Kidney epithelial cell (primary cell): ENCODE measurements at places on chromosomes 5 and 9.
A peak's percentile ranks its signal among the peaks of the same experiment; 100 is the strongest.

- no peak for DNase-seq
These were observed 106.8 kb downstream of the PDE6A start for GRCh38 chr5:149837680-149838269.

GRCh38 chr5:150357326-150358260 lies at the start of gene TCOF1:
Gene TCOF1 (plus strand): TSS chr5:150357697. CDS start chr5:150357747, 50 bp downstream.
- peak; percentile 75 for DNase-seq

DNA sequence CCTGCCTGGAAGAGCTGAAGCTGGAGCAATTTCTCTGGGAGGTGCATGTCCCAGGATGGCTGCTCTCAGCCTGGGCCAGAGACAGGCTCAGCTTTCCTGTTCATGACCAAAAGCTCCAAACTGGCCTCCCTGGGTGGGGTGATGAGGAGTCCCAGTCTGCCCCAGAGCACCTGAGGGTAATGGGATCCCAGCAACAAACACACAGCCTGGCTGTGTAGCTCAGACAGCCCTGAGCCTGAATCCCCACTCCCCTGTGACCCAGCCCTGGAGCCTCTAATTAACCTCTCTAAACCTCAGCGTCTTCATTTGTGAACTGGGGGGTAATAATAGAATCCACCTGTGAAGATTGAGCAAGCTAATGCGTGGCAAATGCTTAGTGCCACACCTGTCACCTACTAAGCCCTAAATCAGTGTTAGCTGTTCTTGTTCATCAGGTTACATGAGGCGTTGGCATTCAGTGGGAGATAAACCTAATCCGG lies 67.5 kb downstream of the HSPA4 start:
- DNase-seq = no peak

DNA sequence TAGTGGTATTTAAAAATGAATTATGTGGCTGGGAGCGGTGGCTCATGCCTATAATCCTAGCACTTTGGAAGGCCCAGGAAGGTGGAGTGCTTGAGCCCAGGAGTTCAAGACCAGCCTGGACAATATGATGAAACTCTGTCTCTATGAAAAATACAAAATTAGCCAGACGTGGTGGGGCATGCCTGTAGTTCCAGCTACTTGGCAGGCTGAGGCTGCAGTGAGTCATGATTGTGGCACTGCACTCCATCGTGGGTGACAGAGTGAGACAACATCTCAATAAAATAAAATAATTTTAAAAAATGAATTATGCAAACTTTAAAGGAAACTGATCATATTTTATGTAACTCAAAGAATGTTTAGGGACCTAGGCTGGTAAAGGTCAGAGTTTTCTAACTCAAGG lies 310.8 kb upstream of the DMRT1 start:
- DNase-seq = peak; percentile 31

DNA sequence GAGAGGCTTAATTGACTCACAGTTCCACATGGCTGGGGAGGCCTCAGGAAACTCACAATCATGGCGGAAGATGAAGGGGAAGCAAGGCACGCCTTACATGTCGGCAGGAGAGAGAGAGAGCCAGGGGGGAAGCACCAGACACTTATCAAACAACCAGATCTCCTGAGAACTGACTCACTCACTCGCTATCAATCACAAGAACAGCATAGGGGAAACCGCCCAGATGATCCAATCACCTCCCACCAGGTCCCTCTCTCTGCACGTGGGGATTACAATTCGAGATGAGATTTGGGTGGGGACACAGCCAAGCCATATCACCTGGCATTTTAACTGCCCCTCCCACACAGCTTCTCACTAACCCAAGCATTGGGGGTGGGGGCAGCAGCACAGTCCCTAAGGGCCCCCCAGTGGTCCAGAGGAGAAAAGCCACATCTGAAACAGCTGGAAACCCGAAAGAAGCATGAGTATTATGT lies 76.1 kb upstream of the ASS1 start:
- peak; percentile 26 for DNase-seq

GRCh38 chr5:141646026-141646425 lies 5.2 kb downstream of the FCHSD1 start:
- no peak for DNase-seq

GRCh38 chr5:423626-424261 lies 19.2 kb upstream of the EXOC3 start:
- no peak for DNase-seq

- DNase-seq = no peak
These were observed 55.8 kb downstream of the JAK2 start for GRCh38 chr9:5040730-5041389.

DNA sequence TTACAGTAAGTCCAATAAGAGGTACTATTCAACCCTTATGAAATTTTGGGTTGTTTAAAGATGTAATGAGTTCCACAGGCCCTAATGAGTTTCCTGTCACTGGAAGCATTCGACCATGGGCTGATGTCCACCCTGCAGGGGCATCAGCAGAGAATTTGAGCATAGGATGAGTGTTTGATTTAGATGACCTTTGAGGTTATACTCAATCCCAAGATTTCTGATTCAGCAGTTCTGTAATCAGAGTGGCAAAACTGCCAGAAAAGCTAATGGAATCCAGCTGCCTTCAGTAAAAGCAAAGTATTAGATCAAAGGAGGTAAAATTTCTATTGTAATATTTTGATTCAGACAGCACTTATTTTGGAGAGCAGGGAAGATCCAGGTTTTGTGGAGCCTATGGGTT lies 68.3 kb downstream of the COX7C start:
- DNase-seq = no peak

DNA sequence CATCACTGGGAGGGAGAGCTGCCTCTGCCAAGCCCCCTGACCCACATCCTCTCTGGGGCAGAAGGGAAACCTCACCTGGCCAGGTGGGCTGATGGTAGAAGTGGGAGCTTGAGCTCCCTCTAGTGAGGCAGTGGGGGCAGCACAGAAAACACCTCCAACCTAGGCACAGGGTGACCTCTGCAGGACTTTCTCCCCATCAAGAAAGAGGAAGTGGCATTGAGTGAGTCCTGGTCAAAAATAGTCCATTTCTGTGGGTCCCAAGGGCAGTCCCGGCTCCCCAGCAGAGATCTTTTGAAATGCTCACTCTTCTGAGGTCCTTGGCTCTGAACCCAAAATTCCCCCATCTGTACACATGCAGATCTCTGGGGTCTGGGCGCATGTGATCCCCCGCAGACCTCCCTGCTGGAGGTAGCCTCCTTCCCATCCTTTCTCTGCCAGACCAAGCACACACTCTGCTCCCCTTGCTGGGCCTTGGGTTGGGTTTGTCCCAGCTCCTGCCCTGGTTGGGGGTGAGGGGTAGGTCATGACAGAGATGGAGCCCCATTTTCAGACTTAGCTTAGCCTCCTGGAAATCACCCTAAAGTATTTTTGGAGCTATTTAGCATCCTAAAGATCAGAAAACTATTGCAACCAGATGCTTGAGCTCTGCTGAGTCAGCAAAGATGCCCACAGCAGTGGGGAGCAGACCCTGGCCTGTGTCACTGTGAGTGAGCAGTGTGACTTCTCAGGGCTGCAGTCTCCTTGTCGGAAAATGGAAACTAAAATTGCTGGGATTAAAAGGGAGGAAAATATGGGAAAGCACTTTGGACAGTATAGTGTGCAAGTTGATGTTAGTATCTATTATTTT lies 41.6 kb upstream of the LCP2 start:
- no peak for DNase-seq

- DNase-seq = no peak
These were observed 116.6 kb upstream of the STARD4 start for GRCh38 chr5:111628901-111629300.

GRCh38 chr5:138212828-138213160 lies 329 bp downstream of the CDC23 start:
- DNase-seq = no peak

DNA sequence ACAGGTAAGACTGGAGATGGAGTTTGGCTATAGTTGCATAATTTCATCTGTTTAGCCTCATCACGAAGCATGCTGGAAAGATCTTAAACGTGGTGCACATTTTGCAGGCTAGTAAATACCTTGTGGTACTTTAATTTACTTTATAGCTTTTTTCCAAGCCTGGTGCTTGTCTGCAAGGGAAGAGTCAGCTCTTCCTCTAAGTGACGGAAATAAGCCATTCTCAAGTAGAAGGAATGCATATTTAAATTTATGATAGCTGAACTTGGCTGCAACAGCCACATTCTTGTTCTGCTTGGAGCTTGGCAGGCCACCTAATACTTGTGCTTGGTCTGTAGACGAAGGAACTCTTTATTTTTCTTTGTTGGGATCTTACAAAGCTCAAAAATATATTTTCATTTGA lies 188.0 kb upstream of the PIK3R1 start:
- DNase-seq = no peak

DNA sequence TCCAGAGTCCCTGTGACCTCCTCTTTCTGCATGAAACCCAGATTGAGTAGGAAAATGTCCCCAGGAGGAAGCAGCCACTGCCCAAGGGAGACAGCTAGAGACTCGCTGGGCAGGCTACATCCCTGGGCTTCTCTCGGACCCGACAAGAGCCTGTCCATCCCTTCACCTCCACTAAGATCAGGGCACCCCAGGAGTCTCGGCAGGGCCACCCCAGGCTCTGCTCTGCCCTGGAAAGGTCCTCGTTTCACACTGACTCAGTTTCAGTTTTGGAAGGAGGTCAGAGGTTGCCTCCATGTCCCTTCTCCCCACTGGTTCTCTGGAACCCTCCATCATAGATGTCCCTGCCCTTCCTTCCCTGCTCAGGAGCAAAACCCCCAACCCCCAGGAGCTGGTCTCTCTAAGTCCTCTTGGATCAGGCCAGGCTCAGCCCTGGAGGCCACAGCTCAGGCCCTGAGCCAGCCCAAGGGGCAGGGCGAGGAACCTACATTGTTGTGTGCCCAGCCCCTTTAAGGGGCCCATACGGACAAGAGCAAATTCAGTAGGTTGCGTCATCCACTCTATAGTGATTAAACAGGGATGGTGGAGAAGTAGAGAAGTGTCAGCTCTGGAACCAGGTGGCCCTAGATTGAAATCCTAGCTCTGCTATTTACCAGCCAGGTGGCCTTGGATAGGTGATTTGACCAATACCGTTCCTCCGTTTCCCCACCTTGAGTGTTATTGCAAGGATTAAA lies 37.4 kb downstream of the C9orf50 start:
- DNase-seq = no peak

- no peak for DNase-seq
These were observed 19.7 kb upstream of the ARHGEF28 start for GRCh38 chr5:73606206-73606753.

DNA sequence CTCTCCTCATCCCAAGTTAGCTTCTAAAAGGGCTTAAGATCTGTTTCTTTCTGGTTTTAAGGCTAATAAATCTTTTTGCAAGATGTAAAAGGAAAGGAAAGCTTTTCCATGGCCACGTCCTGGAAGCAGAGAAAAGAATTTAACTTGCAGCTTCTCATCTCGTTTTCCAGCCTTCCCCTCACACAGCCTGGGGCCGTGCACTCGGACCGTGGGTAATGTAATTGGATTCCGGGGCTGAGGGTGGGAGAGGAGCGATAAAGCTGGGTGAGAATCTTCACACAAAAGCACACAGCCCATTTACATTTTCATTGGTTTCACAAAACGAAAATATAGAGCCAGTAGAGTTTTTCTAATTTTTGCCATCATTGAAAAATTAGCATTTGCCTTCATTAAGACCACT lies 91.2 kb downstream of the IRX2 start:
- no peak for DNase-seq

DNA sequence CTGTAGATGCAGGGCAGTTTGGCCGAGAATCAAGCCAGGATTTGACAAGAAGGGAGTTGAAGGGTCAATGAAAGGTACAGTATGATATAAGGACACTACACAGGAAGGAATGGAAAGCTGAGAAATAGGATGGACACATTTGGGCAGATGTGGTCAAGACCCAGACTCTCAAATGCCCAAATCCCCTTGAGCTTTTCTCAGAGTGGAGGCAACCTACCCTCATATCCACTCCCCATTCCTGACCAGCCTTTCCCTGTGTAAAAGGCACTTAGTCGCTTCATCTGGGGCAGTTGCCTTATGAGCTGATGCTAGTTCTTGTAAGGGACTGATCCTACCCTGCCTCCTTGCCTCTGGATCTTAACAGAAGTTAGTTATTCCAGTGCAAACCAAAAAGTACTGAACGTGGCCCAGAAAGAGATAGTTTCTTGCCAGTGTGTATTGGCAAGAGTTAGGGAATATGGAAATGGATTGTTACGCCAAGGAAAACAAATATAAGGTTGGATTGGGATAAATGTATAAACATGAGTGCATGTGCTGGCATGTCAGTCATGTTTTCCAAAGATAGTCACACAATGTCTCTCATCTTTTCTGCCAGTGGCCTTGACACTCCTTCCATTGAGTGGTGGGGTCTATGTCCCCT lies 4.1 kb upstream of the MCCC2 start:
- no peak for DNase-seq

GRCh38 chr5:173441053-173441628 lies 112.9 kb upstream of the STC2 start:
- no peak for DNase-seq

DNA sequence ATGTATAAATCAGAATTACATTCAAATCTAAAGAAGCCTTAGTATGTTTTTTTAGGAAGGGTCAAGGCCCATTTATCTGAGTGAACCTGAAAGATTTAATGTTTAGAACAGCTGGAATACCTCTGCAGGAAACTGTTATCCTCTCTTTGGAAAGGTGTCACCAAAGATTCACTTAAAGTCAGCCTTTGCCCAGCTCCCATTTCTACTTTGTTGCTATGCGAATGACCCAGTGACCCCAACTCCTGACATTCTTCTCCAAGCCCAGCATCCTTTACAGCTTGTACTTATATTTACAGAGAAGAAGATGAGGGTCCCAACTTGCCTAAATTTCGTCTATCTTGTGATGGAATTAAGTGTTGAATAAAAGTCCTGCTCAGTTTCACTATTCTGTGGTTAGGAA lies 1198.6 kb downstream of the CDH12 start:
- no peak for DNase-seq

- DNase-seq = no peak
These were observed 2.0 kb downstream of the SNX30 start for GRCh38 chr9:112752334-112753125.
